ENCODE measurements at places on chromosomes 3 and 15.

- no peaks in the 10 kb centered on the region for H3K4me1 ChIP-seq
- no peaks in the 10 kb centered on the region for H3K27me3 ChIP-seq
- H3K4me3 ChIP-seq, result no peak overlapping the region
- H3K27ac ChIP-seq, result no peak overlapping the region
These were observed 33.0 kb downstream of the KBTBD8 start for GRCh38 chr3:67030785-67031740.

GRCh38 chr15:82570721-82571508 is 30.7 kb upstream of the RPS17 start:
- no peaks in the 10 kb centered on the region for H3K36me3 ChIP-seq
- DNase-seq, result no peak
- H3K27me3 ChIP-seq, result peaks cover 9% of the 10 kb centered on the region
- no peak overlapping the region for H3K4me3 ChIP-seq

- no peak overlapping the region for H3K27ac ChIP-seq
- H3K4me3 ChIP-seq, result no peak overlapping the region
- no peaks in the 10 kb centered on the region for H3K36me3 ChIP-seq
These were observed 155.6 kb downstream of the ADAM10 start for GRCh38 chr15:58593870-58594269.

GRCh38 chr3:174541708-174542315 is 317.3 kb upstream of the NAALADL2 start:
- H3K4me3 ChIP-seq, result no peak overlapping the region
- no peak overlapping the region for H3K27ac ChIP-seq
- no peaks in the 10 kb centered on the region for H3K27me3 ChIP-seq
- H3K36me3 ChIP-seq, result no peaks in the 10 kb centered on the region
- no peaks in the 10 kb centered on the region for H3K4me1 ChIP-seq
- no peak for DNase-seq

GRCh38 chr15:29925227-29926082 is 103.2 kb upstream of the TJP1 start:
- H3K36me3 ChIP-seq, result no peaks in the 10 kb centered on the region
- H3K27ac ChIP-seq, result peak overlapping the region; percentile 86
- DNase-seq, result no peak
- H3K4me1 ChIP-seq, result no peaks in the 10 kb centered on the region
- no peak overlapping the region for H3K4me3 ChIP-seq

- no peaks in the 10 kb centered on the region for H3K27me3 ChIP-seq
- no peak for DNase-seq
- no peak within 1 kb of the TSS for H3K27ac ChIP-seq
- no peaks in the 10 kb centered on the region for H3K36me3 ChIP-seq
These were observed at the start of gene LRRC15 for GRCh38 chr3:194369522-194370279. Gene LRRC15, minus strand, starts transcription at chr3:194369743. Its CDS starts 8,700 bp downstream, at chr3:194361043.

GRCh38 chr3:44906997-44907396 is 32.6 kb downstream of the TGM4 start:
- no peak overlapping the region for H3K4me3 ChIP-seq
- H3K27me3 ChIP-seq, result no peaks in the 10 kb centered on the region
- no peak overlapping the region for H3K27ac ChIP-seq
- no peak for DNase-seq

DNA sequence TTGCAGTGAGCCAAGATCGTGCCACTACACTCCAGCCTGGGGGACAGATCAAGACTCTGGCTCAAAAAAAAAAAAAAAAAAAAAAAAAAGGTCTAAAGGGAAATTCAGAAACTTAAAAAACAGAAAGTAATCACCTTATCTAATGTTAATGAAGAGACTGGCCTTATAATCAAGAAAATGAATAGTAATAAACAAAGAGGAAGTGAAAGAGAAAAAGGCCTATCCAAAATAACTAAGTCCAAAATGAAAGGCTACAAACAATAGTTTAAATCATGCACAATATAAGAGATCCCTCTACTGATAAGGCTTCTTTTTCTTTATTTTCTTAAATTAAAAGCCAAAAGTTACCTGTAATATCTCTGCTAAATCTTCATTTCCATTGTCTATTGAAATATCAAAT is 37.1 kb upstream of the HDC start:
- H3K36me3 ChIP-seq, result no peaks in the 10 kb centered on the region
- no peaks in the 10 kb centered on the region for H3K4me1 ChIP-seq
- no peaks in the 10 kb centered on the region for H3K27me3 ChIP-seq
- no peak overlapping the region for H3K4me3 ChIP-seq
- no peak overlapping the region for H3K27ac ChIP-seq
- no peak for DNase-seq

- H3K4me1 ChIP-seq, result peaks cover 39% of the 10 kb centered on the region
- H3K27ac ChIP-seq, result no peak overlapping the region
- H3K4me3 ChIP-seq, result no peak overlapping the region
- no peaks in the 10 kb centered on the region for H3K27me3 ChIP-seq
- no peaks in the 10 kb centered on the region for H3K36me3 ChIP-seq
These were observed 98.6 kb downstream of the TPRG1 start for GRCh38 chr3:189270248-189270832.

DNA sequence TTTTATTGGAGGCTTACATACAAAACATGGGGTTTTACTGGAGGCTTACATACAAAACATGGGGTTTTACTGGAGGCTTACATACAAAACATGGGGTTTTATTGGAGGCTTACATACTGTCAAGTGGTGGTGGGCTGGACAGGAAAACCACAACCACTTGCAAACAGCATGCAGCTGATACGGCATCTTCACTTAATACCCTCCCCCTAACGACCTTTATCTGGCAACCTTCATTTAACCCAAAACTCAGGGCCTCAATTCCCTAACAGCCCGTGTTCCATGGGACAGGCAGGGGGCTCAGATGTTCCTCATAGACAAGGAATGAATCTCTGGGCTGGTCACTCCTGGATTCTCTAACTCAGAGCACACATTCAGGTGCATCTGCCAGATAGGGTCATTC is 137.1 kb downstream of the CD47 start:
- H3K4me1 ChIP-seq, result peaks cover 8% of the 10 kb centered on the region
- no peak overlapping the region for H3K4me3 ChIP-seq
- H3K27me3 ChIP-seq, result no peaks in the 10 kb centered on the region
- H3K27ac ChIP-seq, result no peak overlapping the region
- no peaks in the 10 kb centered on the region for H3K36me3 ChIP-seq

DNA sequence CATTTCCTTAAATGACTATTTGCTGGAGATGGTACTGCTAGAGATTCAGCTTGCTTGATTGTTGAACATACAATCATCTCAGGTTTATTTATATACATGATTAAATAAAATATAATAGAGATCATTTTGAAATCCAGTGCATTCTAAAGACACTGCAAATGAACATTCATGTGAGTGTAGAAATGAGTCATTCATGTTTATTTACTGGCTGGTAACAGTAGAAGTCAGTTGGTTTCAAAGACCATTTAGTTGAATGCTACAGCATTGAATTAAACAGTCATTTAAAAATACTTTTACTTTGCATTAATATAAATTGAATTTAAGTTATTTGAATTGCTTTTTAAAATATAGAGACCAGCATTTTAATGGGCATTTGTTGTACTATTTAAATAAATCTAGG is 551.9 kb upstream of the GOLIM4 start:
- no peak overlapping the region for H3K27ac ChIP-seq
- H3K36me3 ChIP-seq, result no peaks in the 10 kb centered on the region
- no peak for DNase-seq
- no peak overlapping the region for H3K4me3 ChIP-seq
- no peaks in the 10 kb centered on the region for H3K27me3 ChIP-seq

DNA sequence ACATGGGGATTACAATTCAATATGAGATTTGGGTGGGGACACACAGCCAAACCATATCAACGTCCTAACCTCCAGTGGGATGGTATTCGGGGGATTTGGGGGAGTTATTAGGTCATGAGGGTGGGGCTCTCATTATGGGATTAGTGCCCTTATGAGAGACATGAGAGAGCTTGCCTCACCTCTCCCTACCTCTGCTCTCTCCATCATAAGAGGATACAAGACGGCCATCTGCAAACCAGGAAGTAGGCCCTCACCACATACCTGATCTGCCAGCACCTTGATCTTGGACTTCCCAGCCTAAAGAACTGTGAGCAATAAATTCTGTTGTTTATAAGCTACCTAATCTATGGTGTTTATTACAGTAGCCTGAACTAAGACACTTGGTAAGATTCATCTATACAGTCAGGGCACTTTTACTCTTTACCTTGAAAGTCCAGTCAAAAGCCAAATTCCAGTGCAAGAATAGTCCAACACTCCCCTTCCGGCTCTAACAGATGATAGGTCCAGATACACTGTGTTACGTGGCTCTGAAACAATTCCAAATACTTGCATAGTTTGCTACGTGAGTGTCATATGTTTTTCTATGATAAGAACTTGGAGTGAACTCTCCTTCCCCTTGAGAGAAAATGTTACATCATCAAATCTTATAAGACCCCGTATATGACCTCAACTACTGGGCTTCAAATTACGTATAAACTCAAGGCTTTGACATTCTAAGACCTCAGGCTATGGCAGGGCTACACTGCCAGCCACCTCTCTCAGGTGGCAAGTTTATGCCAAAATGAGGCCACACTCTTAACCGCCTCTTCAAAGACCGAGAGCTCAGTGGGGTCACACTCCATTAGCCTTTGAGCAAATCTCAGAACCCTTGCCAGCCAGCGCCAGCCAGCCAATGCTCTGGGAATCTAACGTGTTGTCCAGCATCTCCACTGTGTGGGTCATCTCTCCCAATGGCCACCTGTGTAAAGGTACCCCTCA is 129.9 kb downstream of the XXYLT1 start:
- H3K36me3 ChIP-seq, result no peaks in the 10 kb centered on the region
- DNase-seq, result no peak
- peaks cover 4% of the 10 kb centered on the region for H3K4me1 ChIP-seq
- peak overlapping the region; percentile 83 for H3K27ac ChIP-seq
- no peak overlapping the region for H3K4me3 ChIP-seq

GRCh38 chr15:57298204-57298603 is 78.1 kb upstream of the CGNL1 start:
- DNase-seq, result no peak
- H3K36me3 ChIP-seq, result no peaks in the 10 kb centered on the region
- H3K27me3 ChIP-seq, result no peaks in the 10 kb centered on the region
- H3K27ac ChIP-seq, result no peak overlapping the region
- H3K4me1 ChIP-seq, result no peaks in the 10 kb centered on the region

DNA sequence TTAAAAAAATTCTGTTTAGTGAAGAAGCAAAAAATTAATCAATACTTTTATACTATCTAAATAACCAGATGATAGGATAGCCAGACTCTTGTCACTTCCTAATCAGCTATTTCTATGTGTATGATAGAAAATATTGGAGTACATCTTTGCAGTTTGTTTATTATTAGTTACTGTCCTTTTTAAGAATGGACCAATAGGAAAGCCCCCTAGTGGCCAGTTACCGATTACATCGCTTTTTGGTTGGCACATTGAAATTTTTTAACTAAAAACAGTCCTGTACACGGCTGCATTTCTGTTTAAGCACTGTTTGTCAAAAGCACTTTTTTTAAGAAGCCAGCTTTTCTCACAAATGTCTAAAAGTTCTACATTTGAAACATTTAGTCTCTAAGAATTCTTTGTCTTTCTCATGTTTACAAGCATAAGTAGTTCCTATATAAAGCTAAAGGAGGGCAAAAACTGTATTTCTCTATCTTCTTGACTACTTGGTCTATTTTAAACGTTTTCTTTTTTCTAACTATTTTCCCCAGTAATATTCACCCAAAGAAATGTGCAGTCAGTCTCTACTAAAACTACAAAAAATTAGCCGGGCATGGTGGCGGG is 253.2 kb upstream of the LRTM1 start:
- no peaks in the 10 kb centered on the region for H3K36me3 ChIP-seq
- no peaks in the 10 kb centered on the region for H3K27me3 ChIP-seq
- no peak overlapping the region for H3K4me3 ChIP-seq
- no peak for DNase-seq
- H3K27ac ChIP-seq, result no peak overlapping the region

DNA sequence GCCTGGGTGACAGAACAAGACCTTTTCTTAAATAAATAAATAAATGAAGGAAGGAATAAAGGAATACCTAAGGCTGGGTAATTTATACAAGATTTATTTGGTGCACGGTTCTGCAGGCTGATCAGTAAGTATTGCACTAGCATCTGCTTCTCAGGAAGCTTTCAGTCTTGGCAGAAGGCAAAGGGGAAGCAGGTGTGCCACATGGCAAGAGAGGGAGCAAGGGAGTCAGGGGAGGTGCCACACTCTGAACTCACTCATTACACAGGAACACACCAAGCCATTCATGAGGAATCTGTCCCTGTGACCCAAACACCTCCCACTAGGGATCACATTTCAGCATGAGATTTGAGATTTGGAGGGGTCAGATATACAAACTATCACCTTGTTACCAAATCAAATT is 56.4 kb downstream of the PRKCI start:
- no peaks in the 10 kb centered on the region for H3K4me1 ChIP-seq
- no peak overlapping the region for H3K4me3 ChIP-seq
- H3K27me3 ChIP-seq, result no peaks in the 10 kb centered on the region
- no peak overlapping the region for H3K27ac ChIP-seq
- no peak for DNase-seq

- no peaks in the 10 kb centered on the region for H3K36me3 ChIP-seq
- no peaks in the 10 kb centered on the region for H3K27me3 ChIP-seq
- no peaks in the 10 kb centered on the region for H3K4me1 ChIP-seq
- no peak overlapping the region for H3K4me3 ChIP-seq
- DNase-seq, result no peak
These were observed 22.3 kb upstream of the BMF start for GRCh38 chr15:40130799-40131502.

GRCh38 chr3:9231006-9231405 is 18.4 kb downstream of the SRGAP3 start:
- no peak overlapping the region for H3K27ac ChIP-seq
- H3K27me3 ChIP-seq, result no peaks in the 10 kb centered on the region
- peaks cover 2% of the 10 kb centered on the region for H3K4me1 ChIP-seq
- H3K36me3 ChIP-seq, result no peaks in the 10 kb centered on the region
- H3K4me3 ChIP-seq, result no peak overlapping the region
- DNase-seq, result no peak

DNA sequence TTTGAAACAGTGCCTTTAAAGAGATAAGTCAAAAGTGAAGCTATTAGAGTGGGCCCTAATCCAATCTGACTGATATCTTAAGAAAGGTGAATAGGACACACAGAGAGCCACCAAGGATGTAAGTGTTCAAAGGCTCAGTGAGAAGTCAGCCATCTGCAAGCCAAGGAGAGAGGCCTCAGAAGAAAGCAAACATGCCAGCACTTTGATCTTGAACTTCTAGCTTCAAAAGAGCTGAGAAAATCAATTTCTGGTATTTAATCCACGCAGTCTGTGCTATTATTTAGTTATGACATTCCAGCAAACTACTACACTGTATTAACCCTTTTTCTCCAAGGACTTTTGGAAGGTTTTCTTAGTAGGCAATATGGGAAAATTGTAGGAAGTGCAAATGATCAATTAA is 95.7 kb downstream of the LRRC3B start:
- no peak overlapping the region for H3K27ac ChIP-seq
- H3K36me3 ChIP-seq, result no peaks in the 10 kb centered on the region
- H3K4me1 ChIP-seq, result no peaks in the 10 kb centered on the region
- H3K4me3 ChIP-seq, result no peak overlapping the region
- no peak for DNase-seq

Measured in esophagus squamous epithelium (tissue), 5 donors.